ENCODE measurements at places on chromosomes 2 and 18.

DNA sequence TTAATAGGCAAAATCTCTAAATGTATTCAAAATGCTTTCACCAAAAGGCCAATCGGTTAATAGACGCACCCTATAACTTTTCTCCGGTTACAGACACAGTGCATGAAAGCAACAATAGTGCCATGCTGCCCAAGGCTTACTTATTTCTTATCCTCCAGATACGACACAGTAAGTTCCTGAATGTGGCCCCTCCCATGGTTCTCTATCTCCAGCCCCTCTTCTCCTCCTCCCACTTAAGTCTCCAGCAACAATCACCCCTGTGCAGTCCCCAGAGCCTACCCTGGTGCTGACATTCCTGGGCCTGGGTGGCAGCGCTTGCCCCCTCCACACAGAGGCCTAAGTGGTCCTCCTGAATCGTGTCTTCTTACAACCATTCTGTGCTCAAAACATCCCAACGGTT lies 3.6 kb downstream of the KIDINS220 start:
- no peak for DNase-seq

DNA sequence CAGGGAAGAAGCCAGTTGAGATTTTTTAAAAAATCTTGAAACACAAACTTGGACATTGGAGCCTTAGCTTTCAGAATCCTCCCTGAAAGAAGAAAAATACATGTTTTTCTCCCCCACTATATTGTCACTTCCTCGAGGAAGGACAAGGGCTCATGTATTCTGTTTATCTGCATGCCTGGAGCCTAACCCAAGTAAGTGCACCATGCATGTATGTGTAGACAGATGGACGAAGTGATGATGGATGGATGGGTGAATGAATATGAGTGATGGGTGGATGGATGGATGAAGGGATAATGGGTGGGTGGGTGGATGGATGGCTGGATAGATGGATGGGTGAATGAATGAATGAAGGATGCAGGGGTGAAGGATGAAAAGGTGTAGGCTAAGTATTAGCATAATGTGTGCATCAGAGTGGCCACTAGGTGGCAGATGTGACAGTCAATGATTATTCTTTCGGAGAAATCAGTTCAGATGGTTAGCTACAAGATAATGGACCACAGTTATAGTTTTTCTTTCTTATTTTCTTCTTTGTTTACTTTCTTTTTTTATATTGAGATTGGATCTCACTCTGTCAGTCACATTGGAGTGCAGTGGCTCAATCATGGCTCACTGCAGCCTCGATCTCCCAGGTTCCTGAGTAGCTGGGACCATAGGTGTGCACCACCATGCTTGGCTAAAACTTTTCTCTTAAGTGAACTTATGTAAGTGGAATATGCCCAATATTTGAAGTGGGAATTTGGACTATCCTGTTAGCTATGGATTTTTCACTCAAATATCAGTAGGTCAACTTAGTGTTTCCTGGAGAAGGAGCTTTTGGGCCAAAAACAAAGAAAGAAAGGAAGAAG lies 18.5 kb upstream of the CCDC93 start:
- no peak for DNase-seq

- DNase-seq = no peak
Observed at GRCh38 chr2:173955004-173955403, 10.2 kb downstream of the SP3 start.

DNA sequence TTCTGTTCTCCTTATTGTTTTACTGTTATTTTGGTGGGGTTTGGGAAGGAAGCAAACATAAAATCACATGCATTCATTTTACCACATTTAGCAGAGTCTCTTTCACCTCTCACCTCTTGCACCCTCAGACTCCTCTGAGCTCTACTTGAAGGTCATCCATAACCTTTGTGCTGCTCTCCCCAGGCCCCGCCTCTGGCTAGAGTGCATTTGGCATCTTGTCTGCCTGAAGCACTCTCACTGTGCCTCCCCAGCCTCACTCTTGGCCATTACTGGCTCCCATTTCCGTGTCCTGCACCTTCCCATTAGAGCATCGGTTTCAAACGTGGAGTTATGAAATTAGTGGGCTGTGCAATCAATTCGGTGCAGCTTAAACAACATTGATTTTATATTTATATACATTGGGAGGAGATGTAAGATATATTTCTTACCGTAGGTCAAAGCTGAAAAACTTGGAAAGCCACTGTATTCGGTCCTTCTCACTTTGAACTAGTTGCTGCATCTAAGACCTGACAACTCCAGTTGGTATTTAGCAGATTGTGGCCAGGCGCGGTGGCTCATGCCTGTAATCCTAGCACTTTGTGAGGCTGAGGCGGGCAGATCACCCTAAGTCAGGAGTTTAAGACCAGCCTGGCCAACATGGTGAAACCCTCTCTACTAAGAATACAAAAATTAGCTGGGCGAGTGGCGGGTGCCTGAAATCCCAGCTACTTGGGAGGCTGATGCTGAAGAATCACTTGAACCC lies 6.9 kb upstream of the ZFAND2B start:
- no peak for DNase-seq

- DNase-seq = no peak
Observed at GRCh38 chr2:211513446-211513845, 957.0 kb downstream of the CPS1 start.

DNA sequence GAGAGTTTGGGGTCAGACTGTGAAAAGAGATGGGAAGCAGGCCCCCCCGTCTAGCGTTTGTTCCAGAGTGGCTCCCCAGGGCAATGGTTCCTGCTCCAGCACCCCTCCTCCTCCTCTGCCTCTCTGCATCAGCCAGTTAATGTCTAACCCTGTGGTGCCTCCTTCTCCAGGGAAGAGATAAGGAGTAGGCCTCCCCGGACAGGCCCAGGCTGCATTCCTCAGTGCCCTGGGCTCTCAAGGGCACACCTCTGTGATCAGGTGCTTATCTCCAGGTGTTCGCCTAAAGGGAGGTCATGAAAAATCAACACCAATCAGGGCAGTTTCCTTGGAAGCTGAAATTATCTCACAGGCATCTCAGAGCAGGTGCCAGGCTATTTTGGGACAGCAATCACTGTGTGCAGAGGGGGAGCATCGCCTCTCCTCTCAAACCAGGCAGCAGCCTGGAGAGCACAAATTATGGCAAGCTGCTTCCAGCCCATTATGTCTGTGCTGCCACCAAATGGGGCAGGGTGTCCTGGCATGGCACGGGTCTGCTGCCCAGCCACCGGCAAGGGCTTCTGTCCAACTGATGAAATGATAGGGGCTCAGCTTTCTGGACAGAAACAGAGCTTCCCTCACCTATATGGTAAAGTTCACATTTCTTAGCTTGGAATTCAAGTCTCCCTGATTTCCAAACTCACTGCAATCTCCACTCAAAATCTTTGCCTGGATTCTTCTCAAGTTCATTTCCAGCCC lies 255.8 kb upstream of the SLC14A2 start:
- peak; percentile 12 for DNase-seq

- DNase-seq = no peak
Observed at GRCh38 chr2:72115110-72116080, 32.3 kb downstream of the CYP26B1 start.

DNA sequence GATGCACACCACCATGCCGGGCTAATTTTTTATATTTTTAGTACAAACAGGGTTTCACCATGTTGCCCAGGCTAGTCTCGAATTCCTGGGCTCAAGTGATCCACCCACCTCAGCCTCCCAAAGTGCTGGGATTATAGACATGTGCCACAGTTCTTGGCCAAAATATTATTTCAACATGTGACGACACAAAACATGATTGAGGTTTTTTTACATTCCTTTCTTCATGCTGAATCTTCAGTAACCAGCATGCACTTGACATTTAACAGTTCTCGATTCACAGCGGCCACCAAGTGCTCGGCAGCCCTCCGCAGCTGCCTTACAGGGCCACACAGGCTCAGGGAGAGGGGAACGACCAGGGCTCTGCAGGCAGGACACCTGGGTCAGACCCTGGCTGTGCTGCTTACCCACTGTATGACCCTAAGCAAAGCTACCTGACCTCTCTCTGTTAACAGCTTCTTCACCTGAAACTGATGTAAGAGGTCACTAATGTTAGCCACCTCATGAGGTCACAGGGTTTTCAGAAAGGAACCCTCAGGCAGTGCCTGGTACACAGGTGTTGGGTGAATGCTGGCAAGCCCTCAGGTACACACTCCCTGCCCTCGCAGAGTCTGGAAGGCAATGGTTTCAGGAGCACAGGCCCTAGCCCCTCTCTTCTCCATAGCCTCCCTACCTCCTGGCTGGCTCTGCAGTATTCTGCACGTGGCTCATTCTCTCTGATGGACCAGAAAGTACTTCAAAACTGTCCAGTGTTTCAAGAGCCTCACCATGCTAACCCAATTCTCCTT lies 25.7 kb downstream of the TUBB6 start:
- no peak for DNase-seq
